COR-L47 (cell line): ENCODE measurements at places on chromosomes 11 and 22.

DNA sequence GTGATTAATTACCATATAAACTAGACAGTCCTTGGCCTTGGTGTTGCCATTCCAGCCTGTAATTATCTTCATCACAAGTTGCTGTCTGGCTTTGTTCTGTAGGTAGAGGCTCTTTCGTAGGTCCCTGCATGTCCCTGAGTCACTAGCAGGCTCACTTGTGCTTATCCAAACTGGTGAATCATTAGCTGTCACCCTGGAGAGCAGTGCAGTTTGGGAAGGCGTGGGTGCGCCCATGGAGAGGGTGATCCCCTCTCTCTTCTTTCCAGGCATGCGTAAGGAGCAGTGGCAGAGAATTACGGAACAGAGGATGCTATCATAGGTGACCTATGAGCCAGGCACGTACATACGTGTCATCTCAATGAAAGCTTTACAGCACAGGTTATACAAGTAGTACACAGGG, 11.0 kb upstream of the EHF start:
- no peak for DNase-seq

DNA sequence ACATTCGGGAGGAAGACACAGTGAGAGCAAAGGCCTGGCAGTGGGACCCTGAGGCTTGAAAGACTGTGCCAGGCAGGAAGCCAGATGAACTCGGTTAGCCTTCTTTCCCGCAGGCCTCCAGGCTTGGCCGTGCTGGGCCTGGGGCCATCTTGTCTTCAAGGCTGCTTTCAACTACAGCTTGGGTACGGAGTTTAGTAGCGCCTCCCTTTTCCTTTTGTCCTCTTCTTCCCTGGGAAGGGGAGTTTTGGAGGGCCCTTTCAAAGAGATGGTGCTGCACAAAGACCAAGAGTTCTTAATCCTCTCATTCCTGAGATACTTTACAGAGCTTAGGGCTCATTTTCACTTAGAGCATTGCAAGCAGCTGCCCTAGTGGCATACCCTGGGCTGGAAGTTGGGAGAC, 87.5 kb downstream of the TP53I11 start:
- no peak for DNase-seq

- DNase-seq, result no peak
Observed at GRCh38 chr11:36090356-36091109, 146.7 kb downstream of the LDLRAD3 start.

- no peak for DNase-seq
Observed at GRCh38 chr11:128501632-128502549, 85.5 kb downstream of the ETS1 start.

- DNase-seq, result no peak
Observed at GRCh38 chr11:67482275-67482826, 475 bp upstream of the AIP start.

GRCh38 chr11:69455969-69456368, 25.5 kb upstream of the LINC01488 start:
- no peak for DNase-seq

- no peak for DNase-seq
Observed at GRCh38 chr22:27682437-27682836, 119.1 kb downstream of the MN1 start.

DNA sequence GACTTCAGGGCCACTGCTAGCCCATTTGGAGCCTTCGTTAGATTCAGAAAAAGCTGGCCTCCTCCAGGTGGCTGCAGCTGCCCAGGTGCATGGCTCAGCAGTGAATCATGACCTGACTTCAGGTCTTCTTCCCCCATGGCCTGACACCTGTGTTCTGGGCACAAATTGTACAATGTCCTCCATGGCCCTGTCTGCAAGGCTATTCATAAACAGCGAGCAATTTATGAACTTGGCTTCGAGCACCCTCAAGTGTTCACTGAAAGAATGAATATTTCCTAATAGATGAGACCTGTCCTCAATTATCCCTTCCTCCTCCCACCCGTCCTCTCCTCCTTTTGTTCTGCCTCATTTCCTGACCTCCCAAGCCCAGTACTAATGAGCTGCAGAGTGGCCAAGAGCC, 12.2 kb upstream of the VPS37C start:
- peak; percentile 34 for DNase-seq

DNA sequence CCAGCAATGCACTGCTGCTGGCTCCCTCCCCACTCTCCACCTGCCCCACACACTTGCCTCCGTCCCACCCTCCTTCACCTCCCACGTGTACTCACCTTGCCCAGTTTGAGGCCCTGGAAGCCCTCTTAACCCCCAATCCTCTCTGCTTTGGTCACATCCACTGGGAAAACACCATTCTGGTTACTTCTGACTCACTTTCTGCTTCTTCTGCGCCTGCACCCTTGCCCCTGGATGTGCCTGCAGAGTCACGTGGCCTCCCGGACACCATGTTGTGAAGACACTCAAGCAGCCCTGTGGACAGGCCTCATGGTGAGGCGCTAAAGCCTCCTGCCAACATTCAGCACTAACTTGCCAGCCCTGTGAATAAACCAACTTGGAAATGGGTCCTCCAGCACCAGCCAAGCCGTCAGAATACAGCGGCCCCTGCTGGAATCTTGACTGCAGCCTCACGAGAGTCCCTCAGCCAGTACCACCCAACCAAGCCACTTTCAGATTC, 2.6 kb upstream of the NAALADL1 start:
- no peak for DNase-seq

DNA sequence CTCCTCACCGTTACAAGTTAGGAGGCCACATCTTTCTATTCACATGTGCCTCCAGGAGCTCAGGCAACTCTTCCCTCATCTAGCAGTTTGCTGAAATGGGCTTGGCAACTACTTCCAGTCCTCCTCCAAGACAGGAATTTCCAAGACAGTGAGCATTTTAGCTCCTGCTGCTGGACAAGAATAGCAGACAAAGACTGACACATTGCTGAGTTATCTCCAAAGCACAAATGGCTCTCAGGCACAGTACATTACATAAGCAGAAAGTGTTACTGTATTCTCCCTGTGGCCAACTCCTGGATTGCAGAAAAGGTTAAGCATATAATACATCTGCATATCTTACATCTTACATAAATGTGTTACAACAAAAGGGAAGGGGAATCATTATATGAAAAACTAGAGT, 83.2 kb upstream of the POU2AF2 start:
- DNase-seq, result no peak

DNA sequence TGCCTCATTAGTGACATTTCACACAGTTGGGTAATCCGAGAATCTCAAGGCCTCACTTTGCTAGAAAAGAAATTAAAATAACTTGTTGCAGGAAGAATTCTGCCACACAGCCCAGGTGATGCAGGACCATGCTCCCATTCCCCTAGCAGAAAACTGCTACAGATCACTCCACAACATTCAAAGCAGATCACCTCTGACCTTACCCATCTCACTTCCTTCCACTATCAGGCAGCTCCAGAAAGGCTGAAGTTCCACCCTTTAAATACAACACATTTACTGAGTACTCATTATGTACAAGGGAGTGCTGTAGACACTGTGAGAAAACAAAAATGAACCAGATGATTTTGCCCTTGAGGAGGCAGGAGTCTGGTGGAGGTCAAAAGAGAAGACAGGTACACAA, 231.0 kb downstream of the TTC28 start:
- DNase-seq, result no peak

GRCh38 chr22:48738204-48738980, 1089.3 kb downstream of the BRD1 start:
- no peak for DNase-seq

- no peak for DNase-seq
Observed at GRCh38 chr11:67525275-67525976, 2.2 kb upstream of the CABP2 start.

GRCh38 chr11:14634813-14635212, 8.8 kb upstream of the PDE3B start:
- DNase-seq, result no peak

DNA sequence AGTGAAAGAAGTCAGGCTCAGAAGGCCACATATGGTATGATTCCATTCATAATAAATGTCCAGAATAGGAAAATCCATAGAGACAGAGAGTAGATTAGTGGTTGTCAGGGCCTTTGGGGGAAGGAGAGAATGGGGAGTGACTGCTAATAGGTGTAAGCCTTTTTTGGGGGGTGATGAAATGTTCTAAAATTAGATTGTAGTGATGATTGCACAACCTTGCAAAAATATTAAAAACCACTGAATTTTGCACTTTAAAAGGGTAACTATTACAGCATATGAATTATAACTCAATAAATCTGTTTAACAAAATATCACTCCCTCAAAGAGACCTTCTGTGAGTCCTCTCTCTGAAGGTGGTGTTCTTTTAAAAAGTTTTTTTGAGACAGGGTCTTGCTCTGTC, 72.3 kb upstream of the GRK3 start:
- DNase-seq, result no peak
